A549 treated with dexamethasone at 1 μM for 4 hours (cell line): ENCODE measurements at places on chromosomes 5 and 9. TPM values are rescaled to one million over a fixed set of nuclear protein-coding genes. Genes with fewer than 3 reads are reported as not detected.

MYMK gene
- total RNA-seq = not detected in 5 replicates

LCN2 gene
- 2.8 to 7.2 TPM (median 3.2 TPM) in 5 replicates for total RNA-seq

IRX2 gene
- total RNA-seq = 1.4 to 2.4 TPM (median 2.1 TPM) in 5 replicates

EHMT1 gene
- 35.2 to 55.1 TPM (median 50.6 TPM) in 5 replicates for total RNA-seq

CARD9 gene
- 0.34 to 1.9 TPM (median 0.99 TPM) in 5 replicates for total RNA-seq

GLDC gene
- total RNA-seq = 12.0 to 14.9 TPM (median 13.9 TPM) in 5 replicates

ARL14EPL gene
- total RNA-seq = 0.06 to 0.22 TPM (median 0.15 TPM) in 5 replicates

ADAMTS2 gene
- total RNA-seq = 0.08 to 0.28 TPM (median 0.09 TPM) in 5 replicates

TGFBI gene
- 1,392 to 2,102 TPM (median 1,727 TPM) in 5 replicates for total RNA-seq

KCNN2 gene
- 0.09 to 0.16 TPM (median 0.12 TPM) in 5 replicates for total RNA-seq

PDE6A gene
- total RNA-seq = 0.20 to 0.32 TPM (median 0.30 TPM) in 5 replicates

PRRT1B gene
- 0.31 to 0.38 TPM (median 0.32 TPM) in 4 of 5 replicates, not detected in the other for total RNA-seq

DIPK1B gene
- 6.2 to 8.5 TPM (median 7.3 TPM) in 5 replicates for total RNA-seq

MAP1B gene
- total RNA-seq = 38.7 to 66.7 TPM (median 54.5 TPM) in 5 replicates

MARCHF6 gene
- 38.8 to 87.5 TPM (median 76.7 TPM) in 5 replicates for total RNA-seq

NXNL2 gene
- total RNA-seq = 0.52 to 0.88 TPM (median 0.71 TPM) in 5 replicates

NUP188 gene
- 31.2 to 48.0 TPM (median 46.4 TPM) in 5 replicates for total RNA-seq

CEMIP2 gene
- total RNA-seq = 80.2 to 91.0 TPM (median 81.3 TPM) in 5 replicates

ORM2 gene
- total RNA-seq = not detected in 5 replicates

SYK gene
- 0.02 to 0.16 TPM (median 0.05 TPM) in 5 replicates for total RNA-seq

WNT8A gene
- total RNA-seq = not detected in 5 replicates

ANAPC2 gene
- 20.3 to 35.3 TPM (median 31.4 TPM) in 5 replicates for total RNA-seq

QRFP gene
- total RNA-seq = 0.06 TPM in 1 of 5 replicates, not detected in the others

ZNF79 gene
- 5.6 to 6.9 TPM (median 6.3 TPM) in 5 replicates for total RNA-seq

ZNF454 gene
- total RNA-seq = not detected in 5 replicates

PLPP6 gene
- total RNA-seq = 9.8 to 11.8 TPM (median 10.8 TPM) in 5 replicates

MGAT4B gene
- total RNA-seq = 170 to 190 TPM (median 176 TPM) in 5 replicates

C9 gene
- total RNA-seq = not detected in 5 replicates

PDLIM4 gene
- total RNA-seq = 0.59 to 1.5 TPM (median 1.0 TPM) in 5 replicates

LECT2 gene
- not detected in 5 replicates for total RNA-seq

SHISAL2B gene
- total RNA-seq = not detected in 5 replicates

TMC1 gene
- 0.07 to 0.17 TPM (median 0.12 TPM) in 4 of 5 replicates, not detected in the other for total RNA-seq

CCDC192 gene
- total RNA-seq = not detected in 5 replicates

LRRC8A gene
- 112 to 180 TPM (median 179 TPM) in 5 replicates for total RNA-seq

PSAT1 gene
- total RNA-seq = 145 to 184 TPM (median 160 TPM) in 5 replicates
